ENCODE measurements at places on chromosomes 7 and 10.

GRCh38 chr7:13849163-13849892, 140.1 kb downstream of the ETV1 start:
- DNase-seq, result no peak

GRCh38 chr7:148824864-148825263, 59.2 kb downstream of the EZH2 start:
- no peak for DNase-seq

DNA sequence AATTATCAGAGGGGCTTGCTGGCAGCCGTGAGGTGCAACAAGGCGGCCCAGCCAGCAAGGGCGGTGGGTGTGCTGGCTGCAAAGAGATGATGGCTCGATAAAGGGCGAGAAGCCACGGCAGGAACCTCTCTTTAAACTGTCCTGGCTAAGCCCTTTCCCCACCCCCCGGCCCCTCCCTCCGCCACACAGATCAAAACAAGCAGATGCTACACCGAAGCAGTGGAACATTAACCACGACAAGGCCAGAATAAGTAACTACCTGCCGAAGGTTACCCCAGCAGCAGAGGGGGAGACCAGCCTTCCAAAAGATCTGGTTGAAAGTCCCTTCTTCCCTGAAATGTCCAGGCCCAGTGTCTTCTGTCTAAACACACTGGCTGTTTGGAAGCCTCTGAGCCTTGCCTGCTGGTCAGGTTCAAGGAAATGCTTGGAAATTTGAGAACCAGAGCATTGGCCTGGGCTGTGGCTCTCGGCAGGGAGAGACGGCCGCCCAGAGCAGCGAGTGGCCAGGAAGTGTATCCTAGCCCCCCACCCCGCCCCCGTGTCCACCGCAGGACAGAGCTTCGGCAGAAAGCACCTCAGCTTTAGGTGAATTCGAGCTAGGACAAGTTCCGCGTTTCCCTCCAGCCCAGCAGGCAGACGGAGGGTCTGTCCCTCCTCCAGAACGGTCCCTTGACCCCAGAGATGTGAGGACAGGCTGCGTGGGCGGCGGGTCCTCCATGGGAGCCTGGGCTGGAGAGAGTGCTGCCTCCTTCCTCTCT, 2.1 kb downstream of the FAM20C start:
- no peak for DNase-seq

DNA sequence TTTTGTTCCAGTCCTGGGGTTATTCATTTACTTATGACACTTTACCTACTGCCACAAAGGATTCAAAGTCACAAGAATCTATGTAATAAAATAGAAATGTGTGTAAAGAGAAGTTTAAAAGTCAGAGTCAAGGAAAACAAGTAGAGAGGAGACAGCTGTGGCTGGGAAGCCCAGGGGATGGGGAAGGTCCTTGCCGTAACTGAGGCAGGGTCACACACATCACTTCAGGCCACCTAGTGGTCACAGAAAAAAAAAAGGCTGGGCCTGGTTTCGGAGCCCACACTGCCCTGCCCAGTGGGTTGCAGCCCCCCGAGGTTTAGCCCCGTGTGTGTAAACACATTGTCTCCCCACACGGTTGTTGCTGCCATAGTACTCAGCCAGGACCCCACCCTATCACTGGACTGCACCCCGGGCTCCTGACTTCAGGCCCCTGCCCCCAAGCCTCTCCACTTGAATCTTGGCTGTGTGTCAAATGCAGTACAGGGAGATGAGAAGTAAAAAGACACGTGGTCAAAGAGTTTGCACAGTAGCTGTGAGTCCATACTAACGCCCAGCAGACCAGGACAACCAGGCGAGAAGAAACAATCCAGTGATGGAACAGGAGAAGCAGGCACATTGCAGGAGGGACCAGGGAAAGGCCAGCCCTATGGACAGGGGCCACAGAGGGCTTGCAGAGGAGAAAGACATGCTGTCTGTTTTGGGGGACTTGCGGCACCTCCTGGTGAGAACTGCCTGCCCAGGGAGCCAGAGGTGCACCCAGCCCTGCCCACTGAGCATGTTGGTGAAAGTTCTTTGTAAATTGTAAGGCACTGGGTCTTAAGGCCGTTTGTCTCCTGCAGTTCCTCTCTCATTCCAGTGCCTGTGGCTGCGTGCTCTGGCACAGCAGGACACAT, 91.4 kb upstream of the MACROH2A2 start:
- DNase-seq, result no peak

GRCh38 chr7:102201576-102201975, 85.1 kb upstream of the SH2B2 start:
- DNase-seq, result no peak

DNA sequence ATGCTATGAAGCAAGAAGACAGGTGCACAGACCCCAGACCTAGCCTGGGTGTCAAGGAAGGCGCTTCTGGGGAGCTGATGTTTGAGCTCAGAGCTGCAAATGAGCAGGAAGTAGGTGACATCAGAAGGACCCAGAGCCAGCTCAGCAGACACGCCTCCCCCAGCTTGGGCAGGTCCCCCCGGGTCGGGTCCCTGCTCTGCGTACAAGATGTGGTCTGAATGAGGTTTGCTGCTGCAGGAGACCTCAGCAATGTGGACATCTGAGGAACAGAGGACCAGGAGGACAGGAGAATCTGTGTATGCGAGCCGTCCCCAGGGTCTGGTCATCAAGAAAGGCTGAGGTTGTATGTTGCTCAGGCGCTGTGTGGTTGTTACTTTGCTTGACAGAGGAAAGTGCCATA, 51.8 kb downstream of the TACC2 start:
- no peak for DNase-seq

GRCh38 chr10:60611291-60611747, 167.0 kb upstream of the CDK1 start:
- DNase-seq, result peak; percentile 27

DNA sequence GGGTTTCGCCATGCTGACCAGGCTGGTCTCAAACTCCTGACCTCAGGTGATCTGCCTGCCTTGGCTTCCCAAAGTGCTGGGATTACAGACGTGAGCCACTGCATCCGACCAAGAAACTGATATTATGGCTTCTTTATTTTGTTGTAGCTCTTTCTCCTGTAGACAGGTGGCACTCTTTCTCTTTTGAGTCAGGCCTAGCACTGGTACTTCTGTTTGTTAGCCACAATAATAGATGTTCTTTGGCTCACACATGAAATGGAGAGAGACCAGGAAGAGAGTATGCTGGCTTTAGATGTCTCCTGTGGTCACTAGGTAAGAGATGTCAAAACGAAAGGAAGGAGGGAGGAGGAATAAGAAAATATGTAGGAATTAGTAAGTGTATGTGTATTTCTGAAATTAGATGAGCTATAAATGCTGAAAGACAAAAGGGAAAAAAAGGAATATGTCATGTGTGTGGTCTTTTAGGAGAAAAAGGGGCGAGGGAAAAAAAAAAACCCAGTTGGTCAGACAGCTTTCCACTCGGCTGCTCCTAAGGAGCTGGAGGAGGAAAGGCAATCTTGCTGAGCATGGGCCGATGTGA, 78.7 kb downstream of the CLEC2L start:
- DNase-seq, result no peak
